ENCODE measurements at places on chromosomes 4 and X.

GRCh38 chrX:131424895-131425294 lies 119.0 kb upstream of the OR13H1 start:
- no peak for DNase-seq

- peak; percentile 71 for DNase-seq
Measured at GRCh38 chr4:89039730-89040338, 17.2 kb downstream of the FAM13A start.

GRCh38 chr4:26823583-26823982 lies 37.1 kb upstream of the STIM2 start:
- DNase-seq, result no peak

DNA sequence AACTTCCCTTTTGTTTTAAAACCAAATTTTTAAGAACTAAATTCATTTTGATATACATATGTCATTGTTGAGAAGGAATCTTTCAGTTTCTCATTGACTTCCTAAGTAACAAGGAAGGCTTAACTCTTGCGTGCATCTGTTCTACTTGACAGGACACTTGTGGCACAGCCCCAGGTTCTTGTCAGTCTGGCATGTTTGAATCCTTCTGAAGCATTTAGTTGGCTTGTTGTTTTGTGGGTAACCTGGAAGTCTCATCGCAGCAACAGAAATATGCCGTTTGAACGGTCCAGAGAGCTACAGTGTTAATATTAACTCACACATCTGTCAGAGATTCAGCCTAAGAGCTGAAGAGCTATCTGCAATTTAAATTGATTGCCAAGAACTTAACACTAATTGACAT lies 76.0 kb downstream of the GLRA3 start:
- DNase-seq, result no peak

DNA sequence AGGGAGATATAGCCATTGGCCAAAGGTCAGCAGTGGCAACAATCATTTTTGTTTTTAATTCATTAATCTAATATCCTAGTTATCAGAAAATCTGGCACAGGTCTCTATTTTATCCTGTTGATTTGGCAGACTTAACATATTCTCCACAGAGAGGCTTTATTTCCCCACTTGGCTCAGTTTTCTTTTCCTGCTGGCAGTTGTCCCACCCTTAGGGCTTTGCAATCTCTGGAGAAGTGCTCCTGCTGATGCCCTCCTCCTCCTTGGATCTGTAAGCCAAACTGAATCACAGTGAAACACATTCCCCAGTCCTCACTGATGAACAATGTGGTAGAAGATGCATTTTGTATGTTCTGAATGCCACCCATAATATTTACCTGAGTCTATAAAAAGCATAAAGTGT lies 889.7 kb downstream of the PDHA2 start:
- no peak for DNase-seq

DNA sequence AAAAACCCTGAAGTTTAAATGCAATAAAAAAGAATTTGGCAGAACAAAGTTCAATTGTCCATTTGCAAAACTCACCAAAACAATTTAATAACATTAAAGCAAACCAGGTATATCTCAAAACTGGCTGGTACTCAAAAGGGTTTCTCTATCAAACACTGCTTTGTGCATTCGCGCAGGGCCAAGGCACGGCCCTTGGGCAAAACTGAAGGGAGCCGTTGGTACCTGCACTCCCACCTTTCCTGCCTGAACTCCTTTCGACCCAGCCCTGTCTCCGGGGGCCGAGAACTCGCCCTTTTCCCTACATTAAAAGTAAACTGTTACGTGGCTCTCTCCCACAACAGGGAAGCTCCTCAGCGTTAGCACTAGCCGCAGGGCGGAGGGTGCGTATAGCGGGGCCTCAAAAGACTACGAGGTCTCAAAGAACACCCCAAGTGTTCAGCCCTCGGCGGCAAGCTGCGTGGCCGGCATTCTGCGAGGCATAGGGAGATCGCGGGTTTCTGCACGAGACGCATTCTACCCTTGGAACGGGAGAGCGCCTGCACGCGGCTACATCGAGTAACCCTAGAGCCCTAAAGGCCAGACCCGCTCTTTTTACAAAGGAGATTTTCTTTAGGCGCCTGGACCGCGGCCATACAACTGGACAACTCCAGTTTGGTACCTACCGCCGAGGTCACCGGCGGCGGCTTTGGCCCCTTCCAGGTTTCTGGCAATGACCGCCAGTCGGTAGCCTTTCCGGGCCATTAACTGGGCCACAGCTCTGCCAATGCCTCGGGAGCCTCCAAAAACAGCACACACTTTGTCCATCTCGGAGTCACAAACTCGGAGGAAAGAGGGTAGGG lies 550 bp downstream of the CBR4 start:
- peak; percentile 65 for DNase-seq

- DNase-seq, result no peak
Measured at GRCh38 chrX:9318213-9318612, 146.6 kb upstream of the TBL1X start.

GRCh38 chrX:38233891-38234667 lies 13.4 kb upstream of the SRPX start:
- DNase-seq, result peak; percentile 74

GRCh38 chrX:7552760-7553159 lies 290.2 kb upstream of the VCX start:
- DNase-seq, result no peak

Measured in fibroblast of skin of back (primary cell).